Esophagus muscularis mucosa (tissue), 4 donors: ENCODE measurements at places on chromosomes 12 and 14. TPM values are rescaled to one million over a fixed set of nuclear protein-coding genes. Genes with fewer than 3 reads are reported as not detected.

TRIM9 gene
- 0.86 TPM for total RNA-seq

DNA sequence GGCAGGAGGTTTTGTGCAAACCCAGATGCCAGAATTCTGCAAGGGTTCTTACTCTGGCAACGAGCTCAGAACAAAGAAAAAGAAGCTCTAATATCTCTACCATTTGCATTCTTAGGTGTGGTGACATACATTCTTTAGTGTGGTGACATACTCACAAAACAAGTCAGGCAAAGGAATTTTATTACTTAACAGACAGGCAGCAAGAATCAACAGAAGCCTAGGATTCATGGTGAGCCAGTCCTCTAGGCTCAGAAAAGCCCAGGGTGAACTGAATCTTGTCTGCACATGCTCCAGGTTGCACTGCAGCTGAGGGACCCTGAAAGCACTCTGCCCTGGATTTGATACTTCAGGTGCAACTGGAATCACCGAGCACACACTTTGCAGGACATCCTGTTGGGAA, 122.4 kb upstream of the PTPRQ start:
- H3K27ac ChIP-seq = no peak overlapping the region
- no peaks in the 10 kb centered on the region for H3K4me1 ChIP-seq
- no peaks in the 10 kb centered on the region for H3K36me3 ChIP-seq

- H3K27ac ChIP-seq = peak overlapping the region; percentile 93
- H3K27me3 ChIP-seq = no peaks in the 10 kb centered on the region
- H3K4me3 ChIP-seq = no peak overlapping the region
- no peak for DNase-seq
- peaks cover 70% of the 10 kb centered on the region for H3K36me3 ChIP-seq
Measured at GRCh38 chr12:6541371-6542165, 7.3 kb downstream of the GAPDH start.

DNA sequence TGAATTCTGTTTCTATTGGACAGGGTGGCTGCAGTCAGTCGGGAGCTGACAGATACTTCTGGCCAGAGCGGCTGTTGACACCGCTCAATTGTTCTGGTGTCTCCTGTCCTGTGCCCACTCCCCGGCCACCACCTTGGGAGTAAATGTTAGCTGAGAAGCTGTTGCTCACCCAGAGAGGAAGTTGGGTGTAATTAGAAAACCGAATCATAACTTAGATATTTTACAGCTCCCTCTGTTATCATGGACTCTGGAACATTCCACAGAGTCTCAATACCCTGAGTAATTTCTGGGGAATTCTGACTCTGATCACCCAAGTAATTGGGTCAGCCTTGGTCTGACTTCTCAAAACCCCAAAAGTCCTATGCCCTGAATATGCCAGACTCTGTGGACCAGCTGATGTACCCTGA, 58.3 kb upstream of the RFLNA start:
- no peaks in the 10 kb centered on the region for H3K36me3 ChIP-seq
- no peaks in the 10 kb centered on the region for H3K4me1 ChIP-seq
- DNase-seq = no peak
- no peak overlapping the region for H3K4me3 ChIP-seq
- no peak overlapping the region for H3K27ac ChIP-seq
- H3K27me3 ChIP-seq = no peaks in the 10 kb centered on the region

DNA sequence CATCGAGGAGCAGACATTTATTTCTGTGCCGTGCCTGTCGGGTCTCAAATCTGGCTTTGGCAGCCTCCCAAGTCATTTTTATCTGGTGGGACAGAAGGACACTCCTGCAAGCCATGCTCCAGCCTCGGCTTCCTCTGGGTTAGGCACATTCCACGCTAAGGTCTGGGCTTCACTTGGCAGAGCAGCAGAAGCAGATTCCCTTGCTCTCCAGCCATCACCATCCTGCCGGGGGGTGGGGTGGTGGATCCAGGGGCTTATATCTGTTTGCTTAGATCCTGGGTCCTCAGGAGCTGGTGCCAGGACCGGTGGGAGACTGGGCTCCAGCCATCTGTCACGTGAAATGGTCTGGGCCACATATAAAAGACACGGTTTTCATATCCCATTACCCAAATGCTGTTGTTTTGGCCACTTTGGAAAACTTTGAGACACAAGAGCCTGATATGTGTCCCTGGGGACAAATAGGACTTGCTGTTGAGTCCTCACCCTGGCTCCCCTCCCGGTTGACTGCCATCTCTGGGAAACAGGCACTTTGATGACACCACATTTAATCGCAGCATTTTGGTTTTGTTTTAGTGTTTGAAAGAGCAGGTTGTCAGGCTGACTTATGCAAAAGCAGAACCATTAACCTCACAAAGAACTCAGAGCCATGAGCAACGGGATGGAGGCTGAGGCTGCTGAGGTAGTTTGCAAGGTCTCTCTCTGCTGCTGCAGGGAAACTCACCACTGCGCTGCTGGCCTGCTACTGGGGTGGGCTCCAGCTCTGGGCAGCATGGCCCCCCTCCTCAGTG, 69.6 kb upstream of the PRMT8 start:
- H3K27ac ChIP-seq = no peak overlapping the region
- DNase-seq = no peak
- no peak overlapping the region for H3K4me3 ChIP-seq

GRCh38 chr12:97316321-97316720, 146.3 kb upstream of the RMST start:
- no peak overlapping the region for H3K4me3 ChIP-seq
- H3K36me3 ChIP-seq = no peaks in the 10 kb centered on the region
- no peaks in the 10 kb centered on the region for H3K4me1 ChIP-seq
- H3K27me3 ChIP-seq = no peaks in the 10 kb centered on the region
- H3K27ac ChIP-seq = no peak overlapping the region

DNA sequence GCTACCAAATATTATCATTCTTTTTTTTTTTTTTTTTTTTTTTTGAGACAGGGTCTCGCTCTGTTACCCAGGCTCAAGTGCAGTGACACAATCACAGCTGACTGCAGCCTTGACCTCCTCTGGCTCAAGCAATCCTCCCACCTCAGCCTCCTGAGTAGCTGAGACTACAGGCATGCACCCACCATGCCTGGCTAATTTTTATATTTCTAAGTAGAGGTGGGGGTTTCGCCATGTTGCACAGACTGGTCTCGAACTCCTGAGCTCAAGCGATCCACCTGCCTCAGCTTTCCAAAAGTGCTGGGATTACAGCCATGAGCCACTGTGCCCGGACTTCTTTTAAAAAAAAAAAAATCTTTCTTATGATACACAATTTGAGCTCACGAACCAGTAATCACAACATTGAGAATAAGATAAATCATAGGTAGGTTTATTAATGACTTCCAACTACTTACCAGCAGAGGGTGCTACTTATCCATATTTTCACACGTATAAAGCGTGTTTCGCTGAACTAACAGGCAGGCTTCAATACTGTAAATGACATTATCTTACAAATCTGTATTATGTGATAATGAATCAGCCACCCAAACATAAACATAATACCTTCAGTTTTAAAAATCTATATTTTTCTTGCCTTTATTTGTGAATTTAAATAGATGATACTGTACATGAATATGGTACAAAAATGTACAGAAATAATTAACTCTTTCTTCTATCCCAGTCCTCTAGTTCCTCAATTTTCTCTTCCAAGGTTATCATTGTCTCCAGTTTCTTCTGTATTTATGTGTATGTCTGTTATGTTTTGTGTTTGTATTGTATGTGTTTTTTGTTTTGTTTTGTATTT, 42.5 kb upstream of the BCAT1 start:
- DNase-seq = peak; percentile 42
- no peaks in the 10 kb centered on the region for H3K36me3 ChIP-seq
- H3K4me3 ChIP-seq = no peak overlapping the region
- no peaks in the 10 kb centered on the region for H3K27me3 ChIP-seq
- no peak overlapping the region for H3K27ac ChIP-seq
- H3K4me1 ChIP-seq = no peaks in the 10 kb centered on the region

IL23A gene
- total RNA-seq = not detected

TC2N gene
- total RNA-seq = 17.8 TPM

DNA sequence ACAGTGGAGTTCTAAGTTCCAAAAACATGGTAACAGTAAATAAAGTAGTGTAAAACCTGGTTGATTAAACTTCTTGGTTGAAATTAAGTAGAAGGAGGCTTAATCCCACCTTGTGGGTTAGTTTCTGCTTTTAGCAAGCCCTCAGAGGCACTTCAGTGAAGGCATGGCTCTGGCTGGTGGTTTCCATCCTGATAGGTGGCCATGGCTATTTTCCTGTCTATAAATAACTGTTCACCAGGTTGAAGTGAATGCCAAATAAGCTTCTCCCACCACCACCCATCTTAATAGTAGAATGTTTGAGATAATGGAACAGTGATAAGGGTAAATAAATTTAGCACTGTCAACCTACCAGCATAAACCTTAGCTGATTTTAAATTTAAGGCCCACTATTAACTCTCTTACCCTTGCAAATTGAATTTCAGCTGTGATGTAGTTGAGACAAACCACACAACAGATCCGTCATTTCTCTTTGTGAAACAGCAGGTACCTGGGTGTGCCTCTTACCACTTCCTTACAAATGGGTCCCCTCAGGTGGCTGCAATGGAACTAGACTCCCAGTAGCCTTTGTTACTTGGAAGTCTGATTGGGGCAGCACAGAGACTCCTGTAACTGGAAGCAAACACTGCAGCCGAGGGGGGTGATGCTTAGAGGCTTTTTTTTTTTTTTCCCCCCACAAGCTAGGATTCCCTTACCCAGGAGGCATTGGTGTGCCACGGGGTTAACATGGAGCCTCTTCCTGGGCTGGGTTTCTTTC, 41.4 kb downstream of the DAAM1 start:
- peaks cover 76% of the 10 kb centered on the region for H3K4me1 ChIP-seq
- no peaks in the 10 kb centered on the region for H3K36me3 ChIP-seq
- H3K4me3 ChIP-seq = no peak overlapping the region
- no peaks in the 10 kb centered on the region for H3K27me3 ChIP-seq
- H3K27ac ChIP-seq = peak overlapping the region; percentile 16
- no peak for DNase-seq

- no peak for DNase-seq
- no peaks in the 10 kb centered on the region for H3K27me3 ChIP-seq
- no peak overlapping the region for H3K27ac ChIP-seq
- H3K36me3 ChIP-seq = no peaks in the 10 kb centered on the region
- H3K4me3 ChIP-seq = no peak overlapping the region
Measured at GRCh38 chr12:87120440-87120839, 864.2 kb upstream of the MGAT4C start.

SLC35F4 gene
- total RNA-seq = not detected

GRCh38 chr14:104309657-104310369, 171.4 kb downstream of the KIF26A start:
- H3K4me1 ChIP-seq = no peaks in the 10 kb centered on the region
- DNase-seq = no peak
- H3K36me3 ChIP-seq = no peaks in the 10 kb centered on the region
- no peak overlapping the region for H3K4me3 ChIP-seq

DNA sequence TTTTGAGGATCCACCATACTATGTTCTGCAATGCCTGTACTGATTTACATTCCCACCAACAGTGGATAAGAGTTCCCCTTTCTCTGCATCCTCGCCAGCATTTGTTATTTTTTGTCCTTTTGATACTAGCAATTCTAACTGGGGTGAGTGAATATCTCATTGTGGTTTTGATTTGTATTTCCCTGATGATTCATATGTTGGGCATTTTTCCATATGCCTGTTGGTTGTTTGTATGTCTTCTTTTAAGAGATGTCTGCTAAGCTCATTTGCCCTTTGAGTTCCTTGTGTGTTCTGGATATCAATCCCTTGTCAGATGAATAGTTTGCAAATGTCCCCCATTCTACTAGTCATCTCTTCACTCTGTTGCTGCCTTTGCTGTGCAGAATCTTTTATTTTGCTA, 49.0 kb upstream of the MSRB3 start:
- no peaks in the 10 kb centered on the region for H3K27me3 ChIP-seq
- no peak for DNase-seq
- no peak overlapping the region for H3K27ac ChIP-seq

- DNase-seq = no peak
Measured at GRCh38 chr12:62191491-62192179, 68.6 kb upstream of the USP15 start.

GRCh38 chr12:110563702-110564470, 19.2 kb downstream of the PPTC7 start:
- peak overlapping the region; percentile 67 for H3K27ac ChIP-seq
- H3K4me1 ChIP-seq = peaks cover 86% of the 10 kb centered on the region
- DNase-seq = no peak

DNA sequence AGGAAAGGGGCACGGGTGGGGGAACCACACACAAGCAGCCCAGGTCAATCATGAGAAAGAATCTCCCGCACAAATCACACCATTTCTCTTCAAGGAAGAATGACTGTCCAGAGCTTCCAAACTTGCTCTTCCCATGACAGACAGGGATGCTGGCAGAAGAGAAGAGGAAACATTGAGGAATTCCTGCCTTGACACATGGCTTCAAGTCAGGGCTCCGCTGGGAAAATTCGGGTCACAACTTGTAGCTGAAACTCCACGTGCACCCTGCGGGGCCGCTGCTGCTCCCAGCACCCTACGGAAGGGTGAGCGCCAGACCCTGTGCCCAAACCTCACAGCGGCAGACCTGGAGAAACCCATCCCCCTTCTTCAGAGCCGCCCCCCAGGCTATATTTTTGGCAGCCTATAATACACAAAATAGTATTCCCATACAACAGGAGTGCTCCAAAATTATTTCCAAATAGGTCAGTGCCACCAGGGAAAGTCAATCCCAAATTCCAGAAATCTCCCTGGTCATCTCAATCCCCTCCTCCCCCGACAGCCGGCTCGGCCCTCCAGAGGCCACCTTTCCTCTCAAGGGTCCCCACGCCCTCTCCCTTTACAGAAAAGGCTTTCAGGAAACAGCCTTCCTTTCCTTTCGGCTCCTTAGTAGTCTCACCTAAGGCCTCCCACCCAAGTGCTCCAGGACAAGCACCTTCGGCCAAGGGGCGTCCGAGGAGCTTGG, 1.3 kb downstream of the TMEM132D start:
- no peaks in the 10 kb centered on the region for H3K4me1 ChIP-seq
- peaks cover 6% of the 10 kb centered on the region for H3K27me3 ChIP-seq
- H3K4me3 ChIP-seq = no peak overlapping the region
- no peak overlapping the region for H3K27ac ChIP-seq
- peak; percentile 79 for DNase-seq

DNA sequence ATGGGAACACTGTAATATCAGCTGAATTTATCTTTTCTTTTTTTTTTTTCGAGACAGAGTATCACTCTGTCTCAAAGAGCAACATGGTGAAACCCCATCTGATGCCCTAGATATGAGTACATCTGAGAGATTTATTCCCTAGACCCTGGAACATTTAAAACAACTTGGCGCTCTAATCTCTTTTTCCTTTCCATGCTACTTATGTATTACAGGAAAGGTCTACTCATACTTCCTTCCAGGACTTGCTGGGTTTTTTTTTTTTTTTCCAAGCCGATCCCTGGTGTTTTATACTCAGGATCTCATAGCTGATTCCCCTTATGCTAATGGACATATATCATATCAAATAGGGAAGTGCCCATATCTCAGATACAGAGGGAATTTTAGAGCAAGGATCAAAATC, 83.1 kb downstream of the MAPKAPK5 start:
- H3K4me3 ChIP-seq = no peak overlapping the region
- H3K36me3 ChIP-seq = no peaks in the 10 kb centered on the region
- no peak for DNase-seq
- no peaks in the 10 kb centered on the region for H3K4me1 ChIP-seq

- DNase-seq = no peak
- no peaks in the 10 kb centered on the region for H3K27me3 ChIP-seq
- H3K4me3 ChIP-seq = no peak overlapping the region
- H3K4me1 ChIP-seq = peaks cover 100% of the 10 kb centered on the region
- no peaks in the 10 kb centered on the region for H3K36me3 ChIP-seq
Measured at GRCh38 chr12:111431772-111432171, 26.0 kb downstream of the SH2B3 start.
